Vagina (tissue), 2 donors: ENCODE measurements at places on chromosomes 6 and 20.

GRCh38 chr20:62808211-62808865 lies 3.7 kb downstream of the OGFR start:
- DNase-seq = no peak

DNA sequence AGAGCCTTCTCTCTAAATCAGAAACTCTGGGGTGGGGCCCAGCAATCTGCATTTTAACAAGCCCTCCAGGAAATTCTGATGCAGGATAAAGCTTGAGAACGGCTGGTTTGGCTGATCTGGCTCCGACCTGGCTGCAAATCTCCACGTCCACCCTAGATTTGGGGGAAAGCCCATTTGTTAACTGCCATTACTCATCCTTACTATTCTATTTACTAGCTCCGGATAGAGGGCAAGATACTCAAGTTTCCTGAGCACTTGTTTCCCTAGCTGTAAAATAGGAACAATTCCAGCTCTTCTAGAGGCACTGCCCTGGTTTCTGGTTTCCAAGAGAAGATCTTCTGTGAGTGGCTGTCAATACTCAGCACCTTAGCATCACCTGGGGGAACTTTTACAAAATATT lies 44.4 kb downstream of the DAAM2 start:
- DNase-seq = no peak

DNA sequence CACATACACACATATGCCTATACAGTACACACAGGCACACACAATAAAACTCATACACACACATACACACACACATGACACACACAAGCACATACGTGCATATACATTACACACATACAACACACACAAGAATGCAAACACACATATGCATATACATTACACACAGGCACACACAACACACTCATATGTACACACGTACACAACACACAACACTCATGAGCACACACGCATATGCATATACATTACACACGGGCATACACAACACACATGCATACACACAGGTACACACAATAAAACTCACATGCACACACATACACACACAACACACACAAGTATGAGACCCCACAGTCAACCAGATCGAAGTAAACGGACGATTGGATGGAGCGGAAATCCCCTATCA lies 238.2 kb downstream of the ERMARD start:
- no peak for DNase-seq

- no peak for DNase-seq
Observed at GRCh38 chr6:88059191-88059590, 11.6 kb downstream of the SPACA1 start.

DNA sequence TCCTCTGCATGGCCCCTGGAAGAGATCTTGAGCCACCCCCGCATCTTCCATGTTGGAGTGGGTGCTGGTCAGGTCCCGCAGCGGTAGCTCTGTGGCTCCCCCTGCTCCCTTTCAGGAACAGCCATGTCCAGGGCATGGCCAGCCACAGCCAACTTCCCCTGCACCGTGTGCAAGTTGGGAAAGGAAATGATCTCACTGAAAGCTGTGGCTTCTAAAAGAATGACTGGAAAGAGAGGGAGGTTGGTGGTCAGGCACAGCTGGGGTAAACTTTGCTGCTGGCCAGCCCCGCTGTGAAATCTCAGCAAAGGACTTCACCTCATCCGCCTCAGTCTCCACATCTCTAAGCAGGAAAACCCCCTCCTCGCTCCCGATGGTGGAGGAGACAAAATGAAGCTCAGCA lies 153.6 kb upstream of the CST7 start:
- DNase-seq = no peak

- no peak for DNase-seq
Observed at GRCh38 chr20:51419231-51419630, 123.3 kb downstream of the NFATC2 start.

- no peak for DNase-seq
Observed at GRCh38 chr6:56407883-56408410, 160.6 kb upstream of the COL21A1 start.

DNA sequence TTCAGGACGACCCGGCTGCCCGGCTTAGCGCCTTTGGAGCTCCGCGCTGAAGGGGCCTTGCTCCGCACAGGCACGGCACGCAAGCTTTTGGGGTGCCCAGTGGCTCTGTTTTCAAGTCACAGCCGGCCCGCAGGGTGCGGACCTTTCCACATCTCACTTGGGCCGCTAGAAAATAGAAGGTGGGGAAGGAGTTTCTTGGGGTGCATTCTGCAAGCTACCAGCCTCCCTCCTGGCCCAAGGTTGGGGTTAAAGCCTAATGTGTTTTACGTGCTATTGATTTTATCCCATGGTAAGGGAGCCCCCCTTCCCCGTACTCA lies 561 bp downstream of the KAT14 start:
- no peak for DNase-seq

DNA sequence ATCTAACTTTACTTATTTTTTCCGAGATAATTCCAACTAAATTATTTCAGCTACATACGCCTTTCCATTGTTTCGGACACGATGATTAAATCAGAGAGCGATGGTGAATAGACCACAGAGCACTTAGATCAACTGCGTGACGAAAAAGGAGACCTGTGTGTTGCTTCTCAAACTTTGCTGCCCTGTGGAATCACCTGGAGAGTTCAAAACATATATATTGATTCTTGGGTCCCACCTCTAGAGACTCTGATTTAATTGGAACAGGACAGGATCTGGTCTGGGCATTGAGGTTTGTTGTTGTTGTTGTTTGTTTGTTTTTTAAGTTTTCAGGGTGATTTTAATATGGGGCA lies 401 bp upstream of the TNFRSF21 start:
- DNase-seq = no peak

GRCh38 chr6:41937472-41937860 lies 4.1 kb downstream of the CCND3 start:
- DNase-seq = no peak

DNA sequence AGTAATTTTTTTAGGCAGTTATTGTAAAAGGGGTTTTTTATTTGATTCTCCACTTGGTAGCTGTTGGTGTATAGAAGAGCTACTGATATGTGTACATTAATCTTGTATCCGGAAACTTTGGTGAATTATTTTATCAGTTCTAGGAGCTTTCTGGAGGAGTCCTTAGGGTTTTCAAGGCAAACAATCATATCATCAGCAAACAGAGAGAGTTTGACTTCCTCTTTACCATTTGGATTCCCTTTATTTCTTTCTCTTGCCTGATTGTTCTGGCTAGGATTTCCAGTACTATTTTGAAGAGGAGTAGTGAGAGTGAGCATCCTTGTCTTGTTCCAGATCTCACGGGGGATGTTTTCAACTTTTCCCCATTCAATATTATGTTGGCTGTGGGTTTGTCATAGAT lies 28.0 kb upstream of the TNFAIP3 start:
- no peak for DNase-seq

- no peak for DNase-seq
Observed at GRCh38 chr6:70753870-70754380, 86.2 kb downstream of the SMAP1 start.

DNA sequence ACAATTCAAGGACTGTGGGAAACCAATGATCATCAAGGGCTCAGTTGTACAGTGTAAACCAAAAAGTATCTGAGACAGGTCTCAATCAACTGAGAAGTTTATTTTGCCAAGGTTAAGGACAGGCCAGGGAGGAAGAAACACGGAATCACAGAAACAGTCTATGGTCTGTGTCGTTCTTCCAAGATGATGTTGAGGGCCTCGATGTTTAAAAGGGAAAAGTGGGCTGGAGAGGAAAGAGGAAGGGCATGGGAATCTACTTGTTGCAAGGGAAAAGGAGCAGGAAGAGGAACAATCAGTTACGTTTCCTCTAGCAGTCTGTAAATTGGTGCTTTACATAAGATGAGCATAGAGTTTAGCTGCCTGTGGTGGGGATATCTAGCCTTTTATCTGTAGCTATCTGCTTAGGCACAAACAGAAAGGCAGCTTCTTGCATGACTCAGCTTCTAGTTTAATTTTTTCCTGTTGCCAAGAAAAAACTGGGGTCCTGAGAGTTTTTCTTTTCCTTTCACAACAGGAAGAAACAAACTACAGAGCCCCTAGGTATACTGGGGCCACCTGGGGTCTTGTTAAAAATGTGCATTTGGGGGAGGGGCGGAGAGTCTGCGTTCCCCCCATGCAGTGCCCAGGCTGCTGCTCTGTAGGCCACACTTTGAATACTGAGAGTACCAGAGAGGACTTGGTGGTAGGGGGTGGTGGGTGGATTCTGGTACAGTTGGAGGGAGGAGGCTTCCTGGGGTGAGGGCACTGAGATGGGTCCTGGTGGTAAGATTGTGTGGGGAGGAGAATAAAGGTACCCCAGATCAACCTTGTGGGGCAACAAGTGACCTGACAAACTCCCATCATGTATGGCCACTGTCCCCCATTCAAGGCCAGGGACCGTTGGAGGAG lies 35.3 kb upstream of the EZR start:
- no peak for DNase-seq

DNA sequence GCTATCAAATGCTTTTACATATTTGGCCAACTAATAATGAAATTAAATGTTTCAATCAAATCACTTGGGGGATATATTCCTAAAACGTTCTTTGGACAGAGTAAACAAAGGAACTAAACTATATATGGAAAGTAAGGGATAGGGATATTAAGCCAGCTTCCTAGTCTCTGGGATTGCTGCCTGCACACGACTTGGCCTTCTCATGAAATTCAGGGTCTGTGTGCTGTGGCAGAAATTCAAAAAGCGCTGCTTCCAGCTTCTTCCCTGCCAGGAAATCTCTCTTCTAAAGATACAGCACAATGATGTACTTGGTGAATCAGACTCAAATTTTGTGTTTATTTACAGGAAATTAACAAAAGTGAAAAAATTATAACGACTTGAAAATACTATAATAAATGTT lies 206.3 kb upstream of the RAB32 start:
- no peak for DNase-seq

DNA sequence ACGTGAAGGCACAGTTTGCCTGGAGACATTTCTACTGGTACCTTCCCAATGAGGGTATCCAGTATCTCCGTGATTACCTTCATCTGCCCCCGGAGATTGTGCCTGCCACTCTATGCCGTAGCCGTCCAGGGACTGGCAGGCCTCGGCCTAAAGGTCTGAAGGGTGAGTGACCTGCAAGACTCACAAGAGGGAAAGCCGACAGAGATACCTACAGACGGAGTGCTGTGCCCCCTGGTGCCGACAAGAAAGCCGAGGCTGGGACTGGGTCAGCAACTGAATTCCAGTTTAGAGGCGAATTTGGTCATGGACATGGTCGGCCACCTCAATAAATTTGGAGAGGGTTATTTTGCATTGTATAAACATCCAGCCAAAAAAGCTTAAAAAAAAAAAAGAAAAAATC lies 420.3 kb upstream of the FLRT3 start:
- DNase-seq = no peak

- DNase-seq = no peak
Observed at GRCh38 chr6:115909923-115910546, 150.7 kb downstream of the FRK start.

DNA sequence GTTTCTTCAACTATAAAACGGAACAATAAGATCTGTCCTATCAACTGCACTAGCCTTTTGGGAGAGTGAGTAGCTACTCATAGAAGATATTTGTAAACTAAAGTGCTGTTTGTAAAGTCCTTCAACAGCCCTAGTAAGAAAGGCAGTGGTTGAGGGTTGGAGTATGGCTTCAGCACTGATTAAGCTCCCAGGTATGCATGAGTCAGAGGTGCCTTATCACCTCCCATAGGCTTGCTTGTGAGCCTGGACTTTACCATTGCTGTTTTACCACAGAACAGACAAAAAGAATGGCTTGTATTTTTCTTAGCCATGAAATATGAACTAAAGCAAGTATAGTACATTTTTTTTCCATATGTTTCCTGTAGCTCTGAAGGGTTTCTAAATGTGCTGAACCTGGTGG lies 44.1 kb downstream of the SAMD3 start:
- DNase-seq = no peak

- DNase-seq = no peak
Observed at GRCh38 chr6:21115111-21115510, 478.4 kb upstream of the SOX4 start.

- DNase-seq = no peak
Observed at GRCh38 chr20:57417051-57417689, 26.0 kb downstream of the RBM38 start.

- no peak for DNase-seq
Observed at GRCh38 chr20:57586370-57586793, 25.5 kb downstream of the PCK1 start.

DNA sequence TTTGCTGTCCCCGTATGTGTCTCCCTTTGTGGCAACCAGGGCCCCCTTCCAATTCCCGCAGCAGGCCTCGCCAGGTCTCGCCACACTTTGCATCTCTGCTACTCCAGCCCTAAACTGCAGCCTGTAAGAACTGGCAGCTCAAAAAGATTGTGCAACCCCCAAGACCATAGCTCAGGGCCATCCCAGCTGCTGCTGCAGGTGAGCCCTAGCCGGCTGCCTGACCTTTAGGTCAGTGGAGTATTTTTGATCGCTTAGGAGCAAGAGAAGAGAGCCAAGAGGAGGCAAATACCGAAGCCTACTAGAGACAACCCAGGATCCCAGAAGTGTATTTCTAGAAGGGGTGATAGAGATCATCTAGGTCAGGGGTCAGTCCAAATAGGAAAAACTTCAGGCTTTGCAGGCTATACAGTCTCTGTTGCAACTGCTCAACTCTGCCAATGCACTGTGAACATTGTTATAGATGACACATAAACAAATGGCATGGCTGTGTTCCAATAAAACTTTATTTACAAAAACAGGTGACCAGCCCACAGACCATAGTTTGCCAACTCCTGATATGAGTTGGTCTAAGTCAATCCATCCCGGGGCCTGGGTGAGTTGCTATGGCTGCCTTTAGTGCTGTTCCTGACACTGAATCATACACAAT lies 138.4 kb downstream of the EYA2 start:
- no peak for DNase-seq

- no peak for DNase-seq
Observed at GRCh38 chr20:14921513-14921912, 584.1 kb upstream of the FLRT3 start.

GRCh38 chr20:25018425-25018824 lies 25.9 kb upstream of the APMAP start:
- DNase-seq = no peak

GRCh38 chr20:63846128-63846771 lies 15.0 kb upstream of the ABHD16B start:
- no peak for DNase-seq

- DNase-seq = no peak
Observed at GRCh38 chr6:2086326-2086965, 159.0 kb downstream of the GMDS start.

GRCh38 chr6:85680388-85680787 lies 37.7 kb upstream of the SYNCRIP start:
- DNase-seq = no peak

- DNase-seq = no peak
Observed at GRCh38 chr6:170280689-170281045, 10.2 kb downstream of the DLL1 start.
